ENCODE measurements at places on chromosomes 4 and X. TPM values are rescaled to one million over a fixed set of nuclear protein-coding genes. Genes with fewer than 3 reads are reported as not detected.

EPGN gene
- total RNA-seq = not detected

MED12 gene
- total RNA-seq = 39.7 TPM

EDA gene
- 1.9 TPM for total RNA-seq

ERCC6L gene
- 8.2 TPM for total RNA-seq

ZMAT1 gene
- total RNA-seq = 1.6 TPM

ARL9 gene
- 0.29 TPM for total RNA-seq

TEC gene
- total RNA-seq = 2.9 TPM

VEGFC gene
- total RNA-seq = 1.1 TPM

MAGED4 gene
- total RNA-seq = 1.9 TPM

MAGEA2 gene
- total RNA-seq = not detected

COX7B2 gene
- not detected for total RNA-seq

NPY1R gene
- 2.0 TPM for total RNA-seq

FAT1 gene
- 300 TPM for total RNA-seq

DNA sequence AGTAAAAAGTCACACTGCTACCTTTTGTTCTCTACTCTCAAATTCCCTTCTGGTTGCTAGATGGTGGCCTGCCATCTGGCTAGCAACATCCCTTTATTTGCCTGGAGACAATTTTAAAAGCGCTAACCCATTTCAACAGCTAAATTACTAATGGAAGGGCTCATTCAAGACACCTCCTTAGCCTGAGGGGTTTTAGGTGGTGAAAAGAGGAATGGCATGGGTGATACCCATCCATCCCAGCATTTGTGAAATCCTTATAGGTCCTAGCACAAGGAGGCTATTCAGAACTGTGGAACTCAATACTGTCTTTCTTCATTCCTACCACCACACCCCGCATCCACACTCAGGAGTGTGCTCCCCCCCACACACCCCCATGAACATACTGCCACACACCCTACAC, 33.5 kb downstream of the ARHGEF9 start:
- H3K27me3 ChIP-seq = no peaks in the 10 kb centered on the region
- no peak overlapping the region for H3K27ac ChIP-seq
- H3K4me3 ChIP-seq = no peak overlapping the region
- no peaks in the 10 kb centered on the region for H3K4me1 ChIP-seq
- no peak for DNase-seq

DNA sequence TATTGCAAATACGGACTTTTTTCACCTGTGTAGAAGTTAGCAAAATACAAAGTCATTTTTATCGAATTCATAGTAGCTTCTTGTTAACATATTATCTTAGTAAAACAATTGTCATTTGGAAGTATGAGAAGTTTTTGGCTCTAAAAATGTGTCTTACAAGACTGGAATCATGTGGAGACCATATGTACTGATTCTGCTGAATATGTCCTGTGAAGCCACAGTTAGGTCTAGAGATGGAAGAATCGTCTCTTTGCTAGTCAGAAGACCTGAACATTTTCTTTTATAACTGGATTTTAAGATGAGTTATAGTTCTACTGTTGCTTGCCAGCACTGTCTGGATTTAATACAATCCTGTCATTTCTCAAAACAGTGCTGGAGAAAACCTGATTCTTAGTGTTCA, 29.0 kb downstream of the TMEM165 start:
- DNase-seq = no peak
- H3K27me3 ChIP-seq = no peaks in the 10 kb centered on the region

DNA sequence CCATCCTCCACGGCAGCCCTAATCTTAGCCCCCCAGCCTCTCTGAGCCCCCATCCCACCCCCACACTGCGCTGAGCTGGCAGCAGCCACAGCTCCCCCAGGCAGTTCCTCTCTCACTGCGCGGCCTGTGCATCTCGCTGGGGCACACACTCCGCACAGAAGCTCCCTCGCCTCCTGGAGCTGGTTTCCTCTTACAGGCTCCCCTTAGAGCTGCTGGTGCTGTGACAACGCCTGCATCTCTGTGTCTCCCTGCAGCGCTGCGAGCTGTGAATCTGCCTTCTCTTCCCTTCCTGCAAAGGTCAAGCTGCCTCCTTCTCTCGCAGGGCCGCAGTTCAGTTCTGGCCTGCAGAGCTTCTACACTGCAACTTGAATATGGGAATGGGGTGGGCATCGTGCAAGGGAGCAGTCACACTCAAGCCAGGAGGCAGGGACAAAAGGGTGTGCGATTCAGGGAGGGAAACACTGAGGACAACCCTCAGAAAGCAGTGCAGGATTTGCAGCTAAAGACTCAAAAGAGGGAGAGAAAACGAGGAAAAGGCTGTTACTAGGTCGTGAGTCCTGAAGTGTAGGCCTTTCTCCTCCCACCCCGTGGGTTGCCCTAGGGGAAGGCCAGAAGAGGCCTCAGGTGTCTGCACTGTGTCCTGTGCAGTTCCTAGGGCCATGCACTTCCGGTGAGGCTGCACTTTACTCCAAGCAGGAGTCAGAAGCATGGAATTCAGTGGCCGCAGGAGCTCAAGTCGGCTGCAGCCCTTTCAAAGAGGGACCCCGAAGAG, 87.0 kb downstream of the BCOR start:
- no peaks in the 10 kb centered on the region for H3K4me1 ChIP-seq
- H3K36me3 ChIP-seq = no peaks in the 10 kb centered on the region
- peaks cover 49% of the 10 kb centered on the region for H3K27me3 ChIP-seq
- H3K27ac ChIP-seq = no peak overlapping the region

GRCh38 chr4:80489798-80490197, 154.3 kb downstream of the CFAP299 start:
- no peaks in the 10 kb centered on the region for H3K27me3 ChIP-seq
- H3K36me3 ChIP-seq = no peaks in the 10 kb centered on the region
- H3K27ac ChIP-seq = no peak overlapping the region
- H3K4me3 ChIP-seq = no peak overlapping the region
- H3K4me1 ChIP-seq = no peaks in the 10 kb centered on the region

- no peak overlapping the region for H3K4me3 ChIP-seq
- H3K27ac ChIP-seq = no peak overlapping the region
- no peaks in the 10 kb centered on the region for H3K36me3 ChIP-seq
- H3K4me1 ChIP-seq = peaks cover 15% of the 10 kb centered on the region
- no peak for DNase-seq
These were observed 5.0 kb downstream of the PITX2 start for GRCh38 chr4:110617646-110618580.

DNA sequence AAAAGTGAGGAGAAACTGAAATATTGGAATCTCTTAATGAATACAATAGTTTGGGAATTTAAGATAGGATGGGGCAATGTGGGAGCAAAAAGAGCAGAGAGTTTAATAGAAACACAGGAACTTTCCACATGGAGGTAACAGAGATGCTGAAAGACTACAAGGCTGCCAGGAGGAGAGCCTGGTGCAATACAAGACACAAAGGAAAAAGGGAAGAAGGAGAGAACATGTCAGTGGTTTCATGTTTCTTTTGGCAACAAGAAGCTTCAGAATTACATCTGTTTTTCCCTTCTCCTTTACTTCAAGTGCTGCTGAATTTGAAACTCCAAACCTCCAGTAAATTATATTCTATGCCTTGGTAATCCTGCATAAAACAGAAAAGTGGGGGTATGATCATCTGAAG, 474.3 kb downstream of the FAT4 start:
- H3K4me3 ChIP-seq = no peak overlapping the region
- no peaks in the 10 kb centered on the region for H3K36me3 ChIP-seq
- H3K4me1 ChIP-seq = no peaks in the 10 kb centered on the region
- no peak for DNase-seq
- no peaks in the 10 kb centered on the region for H3K27me3 ChIP-seq

DNA sequence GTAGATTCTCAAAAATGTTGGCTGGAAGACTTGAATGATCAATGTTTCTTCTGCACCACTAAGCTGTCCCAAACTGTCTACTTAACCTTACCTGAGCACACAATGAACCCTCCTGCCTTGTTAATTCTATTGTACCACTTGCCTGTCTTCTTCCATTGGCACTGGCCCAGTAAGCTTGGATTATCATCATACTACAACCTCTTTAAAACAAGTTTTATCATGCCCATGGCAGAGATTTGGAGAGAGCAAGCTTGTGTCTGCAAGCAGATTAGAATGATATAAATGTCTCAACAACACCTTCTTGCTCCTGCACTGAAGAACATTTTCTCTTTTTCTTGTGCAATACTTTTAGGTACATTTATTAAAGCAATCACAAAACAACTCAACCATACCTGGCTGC, 74.0 kb upstream of the VMA21 start:
- no peak for DNase-seq
- no peak overlapping the region for H3K27ac ChIP-seq
- H3K36me3 ChIP-seq = no peaks in the 10 kb centered on the region
- no peaks in the 10 kb centered on the region for H3K27me3 ChIP-seq
- H3K4me3 ChIP-seq = no peak overlapping the region
- no peaks in the 10 kb centered on the region for H3K4me1 ChIP-seq

GRCh38 chr4:28287831-28288233, 1427.2 kb downstream of the STIM2 start:
- DNase-seq = no peak
- no peak overlapping the region for H3K27ac ChIP-seq

- DNase-seq = no peak
- no peaks in the 10 kb centered on the region for H3K36me3 ChIP-seq
- H3K27me3 ChIP-seq = no peaks in the 10 kb centered on the region
These were observed 88.0 kb downstream of the GUCY2F start for GRCh38 chrX:109393859-109394258.

DNA sequence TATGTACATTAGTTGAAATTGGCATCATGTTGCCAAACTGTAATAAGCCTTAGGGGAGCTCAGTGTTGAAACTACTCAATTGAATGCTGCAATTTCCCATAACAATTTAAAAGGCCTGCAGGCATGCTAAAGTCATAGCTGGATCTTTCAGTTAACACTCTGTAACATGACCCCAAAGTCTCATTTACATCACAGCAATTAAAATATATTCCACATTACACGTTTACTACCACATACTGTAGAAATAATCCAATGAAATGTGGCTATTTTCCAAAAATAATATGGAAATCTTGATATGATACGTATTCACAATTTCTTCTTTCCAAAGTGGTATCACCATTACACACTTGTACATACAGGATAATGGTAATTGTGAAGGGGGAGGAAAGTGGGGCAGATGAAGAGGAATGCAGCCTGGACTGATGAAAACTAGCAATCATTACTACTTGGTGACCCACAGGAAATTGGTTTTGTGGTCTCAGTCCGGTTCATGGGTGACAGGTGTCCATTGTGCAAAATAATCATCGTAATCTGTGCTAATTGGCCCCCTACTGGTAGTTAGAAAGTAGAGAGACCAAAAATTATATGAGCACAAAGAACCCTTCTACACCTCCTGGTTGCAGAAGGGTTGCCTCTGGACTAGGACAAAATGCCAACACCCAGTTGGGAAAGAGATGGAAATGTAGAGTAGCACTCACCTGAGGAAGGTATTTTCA, 63.7 kb downstream of the TENM3 start:
- no peaks in the 10 kb centered on the region for H3K4me1 ChIP-seq
- no peak overlapping the region for H3K27ac ChIP-seq
- H3K36me3 ChIP-seq = no peaks in the 10 kb centered on the region
- DNase-seq = no peak
- H3K27me3 ChIP-seq = no peaks in the 10 kb centered on the region
- no peak overlapping the region for H3K4me3 ChIP-seq

DNA sequence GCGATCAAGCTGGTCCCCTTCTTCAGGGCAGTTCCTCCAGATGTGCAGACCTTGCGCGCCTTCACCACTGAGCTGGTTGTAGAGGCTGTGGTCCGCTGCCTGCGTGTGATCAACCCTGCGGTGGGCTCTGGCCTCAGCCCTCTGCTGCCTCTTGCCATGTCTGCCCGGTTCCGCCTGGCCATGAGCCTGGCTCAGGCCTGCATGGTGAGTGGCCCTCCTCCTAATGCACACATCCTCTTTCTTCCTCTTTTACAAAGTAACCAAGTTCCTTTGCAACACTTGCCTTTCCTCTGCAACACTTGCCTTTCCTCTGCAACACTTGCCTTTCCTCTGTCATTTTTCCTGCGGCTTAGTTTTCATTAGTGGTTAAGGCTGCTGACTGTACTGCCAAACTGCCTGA, 1.8 kb downstream of the CCDC22 start:
- H3K27ac ChIP-seq = no peak overlapping the region
- no peaks in the 10 kb centered on the region for H3K36me3 ChIP-seq
- DNase-seq = no peak

GRCh38 chr4:6450709-6451108, 21.7 kb downstream of the PPP2R2C start:
- no peak for DNase-seq
- no peaks in the 10 kb centered on the region for H3K27me3 ChIP-seq
- no peak overlapping the region for H3K27ac ChIP-seq

DNA sequence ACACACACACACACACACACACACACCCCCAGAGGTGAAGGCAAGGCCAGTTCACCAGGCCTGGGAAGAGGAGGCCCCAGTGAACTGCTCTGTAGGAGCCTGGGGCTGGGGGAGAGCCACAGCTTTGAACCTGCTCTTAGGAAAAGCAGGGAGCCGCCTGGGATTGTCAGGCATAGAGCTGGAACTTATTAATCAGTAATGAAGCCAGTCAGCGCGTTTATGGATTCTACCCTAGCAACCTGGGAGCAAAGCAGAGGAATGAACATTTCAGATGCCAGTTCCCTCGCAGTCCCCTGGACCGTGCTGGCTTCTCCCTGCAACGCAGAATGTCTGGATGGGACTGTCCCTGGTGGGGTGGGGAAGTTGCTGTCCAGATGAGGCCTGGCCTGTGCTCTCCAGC, 45.3 kb upstream of the DDX3X start:
- H3K4me1 ChIP-seq = no peaks in the 10 kb centered on the region
- H3K36me3 ChIP-seq = no peaks in the 10 kb centered on the region
- no peaks in the 10 kb centered on the region for H3K27me3 ChIP-seq
- DNase-seq = no peak
- H3K4me3 ChIP-seq = no peak overlapping the region

DNA sequence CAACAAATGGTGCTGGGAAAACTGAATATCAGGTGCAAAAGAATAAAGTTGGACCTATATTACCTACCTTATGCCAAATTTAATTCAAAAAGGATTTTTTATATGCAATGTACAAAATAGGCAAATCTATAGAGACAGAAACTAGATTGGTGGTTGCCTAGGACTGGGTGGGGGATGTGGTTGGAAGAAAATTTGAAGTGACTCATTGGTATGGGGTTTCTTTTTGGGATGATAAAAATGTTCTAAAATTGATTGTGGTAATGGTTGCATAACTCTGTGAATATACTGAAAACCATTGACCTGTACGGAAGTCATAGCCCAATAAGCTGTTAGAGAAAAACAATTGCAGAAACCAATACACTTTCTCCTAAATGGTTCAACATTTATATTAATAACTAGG, 72.1 kb downstream of the COL4A5 start:
- H3K36me3 ChIP-seq = no peaks in the 10 kb centered on the region
- H3K4me3 ChIP-seq = no peak overlapping the region
- no peaks in the 10 kb centered on the region for H3K27me3 ChIP-seq

GRCh38 chrX:110395877-110396276, 37.2 kb downstream of the RTL9 start:
- DNase-seq = no peak
- no peaks in the 10 kb centered on the region for H3K36me3 ChIP-seq
- H3K4me3 ChIP-seq = no peak overlapping the region
- no peak overlapping the region for H3K27ac ChIP-seq

- H3K4me1 ChIP-seq = no peaks in the 10 kb centered on the region
- H3K27ac ChIP-seq = no peak overlapping the region
- H3K4me3 ChIP-seq = no peak overlapping the region
- no peaks in the 10 kb centered on the region for H3K27me3 ChIP-seq
- H3K36me3 ChIP-seq = no peaks in the 10 kb centered on the region
These were observed 110.6 kb upstream of the C1QTNF7 start for GRCh38 chr4:15317246-15317645.
